ENCODE measurements at places on chromosomes 3 and 15.

GRCh38 chr3:136042608-136043221, 77.2 kb downstream of the PPP2R3A start:
- DNase-seq: no peak

- no peak for DNase-seq
Observed at GRCh38 chr3:46860017-46860809, 3.0 kb downstream of the MYL3 start.

DNA sequence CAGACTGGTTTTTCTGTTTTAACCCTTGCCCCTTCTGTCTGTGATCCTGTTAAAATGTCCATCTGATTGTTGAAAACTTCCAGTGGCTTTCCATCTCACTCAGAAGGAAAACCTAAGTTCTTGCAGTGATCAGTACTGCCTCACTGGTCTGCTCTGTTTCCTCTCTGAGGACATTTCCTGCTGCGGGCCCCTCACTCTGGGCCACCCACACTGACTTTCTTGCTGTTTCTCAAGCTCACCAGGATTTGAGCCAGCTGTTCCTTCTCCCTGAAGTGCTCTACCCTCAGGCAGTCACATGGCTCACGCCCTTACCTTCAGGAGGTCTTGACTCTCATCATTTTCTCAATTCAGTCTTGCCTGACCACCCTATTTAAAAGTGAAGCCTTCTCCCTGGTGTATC, 1.8 kb downstream of the GRK7 start:
- DNase-seq: no peak

GRCh38 chr3:54176106-54176505, 53.8 kb downstream of the CACNA2D3 start:
- DNase-seq: no peak

Data from naive thymus-derived CD4-positive, alpha-beta T cell (primary cell).